Activated CD8-positive, alpha-beta memory T cell treated with anti-CD3 and anti-CD28 coated beads for 1 hour (primary cell): ENCODE measurements at places on chromosomes 12 and 14.

DNA sequence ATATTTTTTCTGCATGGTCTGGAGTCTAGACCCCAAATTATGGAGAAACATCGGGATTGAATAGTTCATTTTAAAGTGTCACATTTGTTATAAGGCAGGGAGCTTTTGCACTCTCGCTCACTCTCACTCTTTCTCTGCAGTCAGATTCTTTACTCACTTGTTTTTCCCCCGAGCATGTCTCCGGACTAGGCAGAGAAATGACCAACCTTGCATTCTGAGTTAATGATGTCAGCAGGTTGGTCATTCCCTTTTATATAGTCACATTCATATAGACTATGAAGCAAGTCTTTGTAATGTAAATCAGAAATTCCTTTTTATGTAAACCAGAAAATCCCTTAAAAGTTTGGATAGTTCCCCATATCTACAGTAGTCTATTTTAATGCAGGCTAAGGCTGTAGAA is 4.1 kb downstream of the C12orf75 start:
- no peak for DNase-seq

GRCh38 chr14:66600416-66600815 is 92.5 kb downstream of the GPHN start:
- DNase-seq = no peak

DNA sequence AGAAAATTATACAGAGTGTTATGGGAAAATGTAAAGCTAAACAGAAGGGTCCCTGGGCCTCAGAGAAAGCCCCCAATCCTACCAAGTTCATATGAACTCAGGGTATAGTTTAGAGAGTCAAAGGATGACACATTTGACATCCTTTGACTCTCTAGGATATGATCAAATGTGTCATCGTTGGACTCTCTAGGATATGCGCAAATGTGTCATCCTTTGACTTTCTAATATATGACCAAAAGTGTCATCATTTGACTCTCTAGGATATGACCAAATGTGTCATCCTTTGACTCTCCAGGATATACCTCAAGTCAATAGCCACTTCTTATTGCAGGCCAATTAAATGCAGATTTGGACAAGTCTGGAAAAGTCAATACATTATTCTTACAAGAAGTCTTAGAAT is 204.8 kb upstream of the IGF1 start:
- DNase-seq = no peak

DNA sequence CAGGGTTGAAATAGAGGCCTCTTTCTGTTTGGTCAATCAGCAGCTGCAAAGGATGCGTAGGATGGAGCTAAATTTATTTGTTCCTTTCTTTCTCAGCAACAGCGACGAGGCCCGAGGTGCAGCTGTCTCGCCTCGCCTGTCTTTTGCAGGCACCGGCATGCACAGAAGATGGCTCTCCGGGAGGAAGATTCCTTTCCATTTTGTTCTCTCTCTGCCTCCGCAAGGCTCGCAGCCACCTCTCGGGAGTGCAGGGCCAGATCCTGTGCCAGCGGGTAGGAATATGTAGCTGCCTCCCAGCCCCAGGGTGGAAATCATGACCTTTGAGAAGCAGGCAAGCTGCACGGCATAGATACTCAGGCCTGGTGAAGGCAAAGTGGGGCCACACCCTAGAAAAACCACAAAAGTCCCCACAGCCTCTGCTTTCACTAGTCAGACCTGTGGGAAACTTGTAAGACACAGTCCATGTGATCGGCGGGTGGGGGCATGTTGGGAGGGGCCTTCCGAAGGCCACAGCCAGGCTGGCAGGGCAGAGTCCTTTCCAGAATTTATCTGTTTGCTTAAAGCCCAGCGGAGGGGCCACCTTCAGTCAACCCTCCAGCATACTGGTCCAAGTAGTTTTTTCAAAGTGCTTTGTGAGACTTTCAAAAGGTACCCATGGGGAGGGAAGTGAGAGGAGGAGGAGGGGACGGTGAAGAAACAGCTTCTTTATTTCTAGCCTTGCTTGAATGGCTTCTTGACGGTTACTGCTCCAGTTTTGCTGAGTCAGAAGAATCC is at the start of gene MAP1LC3B2:
TSS of gene MAP1LC3B2 (plus strand) at position 220 of the 774 bp plus-strand sequence. CDS start 16,562 bp downstream, outside the sequence.
- peak; percentile 37 for DNase-seq

- no peak for DNase-seq
Measured at GRCh38 chr14:21278632-21279031, 1.3 kb upstream of the RPGRIP1 start.

DNA sequence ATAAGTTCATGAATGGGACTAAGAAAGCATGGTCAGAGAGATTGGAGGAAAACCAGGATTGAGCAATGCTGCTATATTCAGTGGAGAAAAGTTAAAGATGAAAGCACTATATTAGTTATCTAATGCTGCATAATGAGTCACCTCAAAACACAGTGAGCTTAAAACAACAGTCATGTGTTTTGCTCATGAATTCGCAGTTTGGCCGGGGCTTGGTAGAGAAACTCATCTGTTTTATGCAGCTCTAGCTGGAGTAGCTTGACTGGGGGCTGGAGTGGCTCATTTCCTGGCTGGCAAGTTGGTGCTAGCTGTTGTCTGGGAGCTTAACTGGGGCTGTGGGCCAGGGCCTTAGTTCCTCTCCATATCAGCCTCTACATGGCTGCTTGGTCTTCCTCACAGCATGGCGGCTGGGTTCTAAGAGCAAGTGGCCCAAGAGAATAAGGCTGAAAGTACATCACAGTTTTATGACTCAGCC is 90.1 kb downstream of the ADCK1 start:
- no peak for DNase-seq
